ENCODE measurements at places on chromosomes 11 and 22.

DNA sequence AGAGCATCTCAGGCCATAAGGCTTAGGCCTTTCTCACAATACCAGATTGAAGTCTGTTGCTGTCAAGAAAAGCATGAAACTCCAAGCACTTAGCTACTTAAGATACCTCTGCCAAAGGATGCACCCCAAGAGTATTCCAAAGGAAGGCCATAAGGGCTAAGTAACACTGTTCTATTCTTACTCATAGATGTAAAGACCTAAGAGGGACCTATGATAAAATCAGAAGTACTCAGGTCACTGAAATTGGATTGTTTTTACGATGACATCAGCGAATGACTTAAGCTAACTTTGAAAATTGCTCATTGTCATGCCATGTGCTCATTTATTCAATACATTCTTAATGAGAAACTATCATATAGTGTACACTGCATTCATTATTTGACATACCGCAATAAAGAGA, 172.8 kb downstream of the KCNA4 start:
- DNase-seq, result no peak

- DNase-seq, result no peak
Measured at GRCh38 chr11:98234698-98235097, 786.1 kb upstream of the CNTN5 start.

DNA sequence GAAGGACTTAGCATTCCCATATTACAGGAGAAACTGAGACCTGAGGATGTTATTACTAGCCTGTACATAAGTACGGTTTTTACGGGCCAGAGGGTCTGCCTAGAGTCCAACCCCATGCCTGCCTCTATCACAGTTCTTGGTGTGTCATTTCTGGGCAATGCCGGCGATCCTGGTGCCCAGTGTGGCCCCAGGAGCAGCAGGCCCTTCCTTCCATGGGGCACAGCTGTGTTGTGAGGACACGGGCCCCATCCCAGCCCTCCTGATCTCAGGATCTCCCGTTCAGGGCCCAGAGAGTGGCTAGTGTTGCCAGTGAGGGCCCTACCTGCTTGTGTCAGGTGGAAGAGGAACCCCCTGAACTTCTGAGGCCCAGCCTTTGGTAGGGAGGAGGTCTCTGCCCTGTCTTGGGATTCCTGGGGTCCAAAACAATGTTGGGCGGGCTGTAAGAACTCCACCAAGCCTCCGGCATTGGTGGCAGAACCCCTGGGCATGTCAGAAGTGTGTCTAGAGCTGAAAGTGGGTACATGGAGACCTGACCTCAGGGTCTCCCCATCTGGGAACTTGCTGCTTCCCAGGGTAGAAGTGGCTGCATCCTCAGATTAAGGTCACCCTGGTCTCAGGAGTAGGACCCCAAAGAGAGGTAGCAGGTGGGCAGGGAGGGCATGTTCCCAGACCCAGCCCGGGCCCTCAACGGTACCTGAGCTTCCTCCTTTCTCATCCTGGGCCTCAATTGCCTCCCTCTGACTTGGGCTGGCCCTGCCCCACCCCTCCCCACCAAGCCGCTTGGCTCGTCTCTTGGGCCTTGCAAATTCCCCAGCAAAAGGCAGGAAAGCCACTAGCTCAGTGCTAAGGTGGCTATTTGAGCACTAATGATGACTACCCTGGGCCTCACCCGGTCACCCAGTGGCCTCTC, 74.6 kb upstream of the KCNQ1OT1 start:
- no peak for DNase-seq

GRCh38 chr22:37820350-37820749, 2.8 kb upstream of the GALR3 start:
- DNase-seq, result no peak

GRCh38 chr11:114026355-114026754, 33.2 kb upstream of the ZBTB16 start:
- no peak for DNase-seq

DNA sequence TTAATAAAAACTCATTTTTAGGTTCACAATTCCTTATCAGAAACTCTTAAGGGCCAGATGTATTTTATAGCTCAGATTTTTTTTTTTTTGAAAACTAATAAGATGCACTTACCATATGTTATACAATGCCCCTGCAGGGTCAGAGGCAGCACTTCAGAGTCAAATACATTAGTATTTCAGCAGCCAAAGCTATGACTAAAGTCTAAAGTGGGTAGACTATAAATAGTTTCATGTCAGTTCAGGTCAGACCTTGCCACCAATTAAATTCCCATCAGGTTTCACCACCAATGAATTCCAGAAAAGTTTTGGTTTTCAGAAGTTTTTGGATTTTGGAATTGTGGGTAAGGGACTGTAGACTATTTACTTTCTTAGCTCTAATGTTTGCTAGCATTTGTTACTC, 75.9 kb downstream of the FAM83F start:
- no peak for DNase-seq

GRCh38 chr11:73404506-73405145, 28.4 kb downstream of the RELT start:
- no peak for DNase-seq

- no peak for DNase-seq
Measured at GRCh38 chr22:49565516-49565855, 262.2 kb downstream of the BRD1 start.

- DNase-seq, result peak; percentile 58
Measured at GRCh38 chr22:32528984-32529982, 54.7 kb downstream of the FBXO7 start.

- no peak for DNase-seq
Measured at GRCh38 chr11:122071709-122072202, 44.3 kb downstream of the BLID start.

- DNase-seq, result no peak
Measured at GRCh38 chr11:56700242-56700913, 1.5 kb downstream of the OR9G1 start.

Data from GM18507 (cell line).